EH (cell line): ENCODE measurements at places on chromosomes 6 and 20.
A peak's percentile ranks its signal among the peaks of the same experiment; 100 is the strongest.

- no peak for DNase-seq
Observed at GRCh38 chr6:127877231-127877630, 23.6 kb downstream of the THEMIS start.

DNA sequence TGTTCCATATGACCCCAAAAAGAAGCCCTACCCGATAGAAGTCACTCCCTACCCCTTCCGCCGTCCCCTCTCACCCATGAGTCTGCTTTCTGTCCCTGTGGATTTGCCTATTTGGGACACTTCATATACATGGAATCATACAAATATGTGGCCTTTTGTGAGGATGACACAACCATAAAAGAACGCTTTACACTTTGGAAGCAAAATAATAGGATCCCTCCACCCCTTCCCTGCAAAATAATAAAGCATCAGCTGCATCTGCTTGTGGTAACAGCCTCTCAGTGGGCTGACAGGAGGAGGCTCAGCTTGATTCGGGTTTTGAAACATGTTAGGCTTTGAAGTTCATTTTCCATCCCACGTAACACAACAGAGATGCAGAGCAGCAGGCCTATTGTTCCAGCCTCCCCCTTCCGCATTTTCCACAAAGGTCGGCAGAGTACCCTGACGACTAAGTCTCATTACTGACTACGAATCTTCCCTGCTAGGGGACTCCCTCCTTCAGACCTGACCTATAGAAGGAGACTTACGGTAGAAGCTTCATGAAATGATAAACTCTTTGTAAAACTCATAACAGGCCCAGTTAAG lies 99.1 kb downstream of the ALDH8A1 start:
- DNase-seq, result no peak

- DNase-seq, result no peak
Observed at GRCh38 chr6:106136845-106137244, 50.7 kb downstream of the PRDM1 start.

GRCh38 chr20:57655809-57656155 lies 35.6 kb upstream of the ZBP1 start:
- DNase-seq, result no peak

DNA sequence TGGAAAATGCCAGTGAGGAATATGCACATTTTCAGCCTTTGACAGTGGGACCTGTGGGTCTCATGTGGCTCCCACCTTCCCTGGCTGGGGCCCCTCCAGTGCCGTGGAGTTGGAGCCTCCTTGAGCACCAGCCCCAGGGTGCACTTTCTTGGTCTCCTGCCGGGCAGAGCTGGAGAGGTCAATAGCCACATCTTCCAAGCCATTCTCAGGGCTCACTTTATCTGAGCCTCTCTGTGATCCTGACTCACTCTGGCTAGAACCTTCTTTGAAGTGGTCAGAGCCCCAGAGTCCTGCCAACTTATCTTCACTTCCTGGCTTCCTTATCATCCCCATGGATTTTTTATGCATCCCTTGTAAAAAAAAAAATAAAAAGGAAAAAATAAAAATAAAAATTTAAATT lies 5.7 kb downstream of the VSX1 start:
- DNase-seq, result no peak

- DNase-seq, result peak; percentile 85
Observed at GRCh38 chr6:130778946-130779657, 48.1 kb upstream of the SMLR1 start.

GRCh38 chr6:40631744-40632143 lies 44.6 kb upstream of the LRFN2 start:
- no peak for DNase-seq

DNA sequence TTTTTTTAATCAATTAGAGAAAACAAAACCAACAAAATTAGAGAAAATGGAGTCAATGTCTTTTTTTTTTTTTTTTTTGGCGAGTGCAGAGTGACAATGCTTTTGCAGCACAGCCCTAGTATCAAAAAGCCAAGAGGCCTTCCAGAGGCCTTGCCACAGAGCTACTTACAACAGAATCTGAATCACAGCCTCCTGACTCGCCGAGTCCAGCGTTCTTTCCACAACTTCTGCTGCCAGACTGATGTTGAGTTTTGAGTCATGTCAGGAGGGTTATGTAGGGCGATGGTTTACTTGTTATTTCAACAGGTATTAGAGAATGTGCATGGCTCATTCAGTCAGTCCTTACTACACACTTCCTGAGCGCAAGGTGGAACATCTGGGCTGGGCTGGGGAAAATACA lies 88.6 kb downstream of the FNDC1 start:
- DNase-seq, result no peak

GRCh38 chr6:169014211-169015197 lies 239.1 kb downstream of the THBS2 start:
- no peak for DNase-seq

DNA sequence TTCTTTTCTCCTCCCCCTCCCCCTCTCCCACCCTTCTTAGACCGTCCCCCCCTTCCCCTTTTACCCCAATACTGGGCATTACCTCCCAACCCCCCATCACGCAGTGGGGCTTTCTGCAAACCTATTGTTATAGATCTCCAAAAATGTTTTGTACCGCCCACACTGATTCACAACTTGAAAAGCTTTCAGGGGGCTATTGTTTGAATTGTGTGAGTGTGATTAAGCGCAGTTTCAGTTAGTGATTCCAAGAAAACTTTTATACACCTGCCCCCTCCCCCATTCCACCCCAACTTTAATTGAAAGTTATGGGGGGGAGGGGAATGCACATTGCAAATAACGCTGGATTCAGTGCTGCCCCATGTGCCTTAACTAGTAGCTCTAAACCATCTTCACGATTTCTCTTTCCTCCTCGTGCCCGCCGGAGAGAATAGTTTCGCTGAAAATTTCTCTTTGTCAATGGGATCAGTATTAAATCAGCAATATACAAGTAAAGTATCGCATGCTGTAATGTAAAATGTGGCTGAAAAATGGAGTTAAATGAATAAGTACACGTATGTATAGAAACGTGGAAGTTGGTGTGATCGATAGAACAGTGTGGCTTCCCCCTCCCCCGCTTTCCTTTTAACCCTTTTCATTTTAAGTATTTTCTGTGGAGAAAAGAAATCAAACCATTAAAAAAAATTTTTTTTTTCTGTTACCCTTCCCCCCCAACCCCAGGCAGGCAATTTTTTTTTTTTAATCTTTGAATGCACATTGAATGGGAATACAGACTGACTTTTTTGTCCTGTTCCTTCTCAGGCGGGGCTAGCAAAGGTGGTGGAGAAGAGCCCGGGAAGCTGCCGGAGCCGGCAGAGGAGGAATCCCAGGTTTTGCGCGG lies 632 bp downstream of the LIN28B start:
- DNase-seq, result no peak

DNA sequence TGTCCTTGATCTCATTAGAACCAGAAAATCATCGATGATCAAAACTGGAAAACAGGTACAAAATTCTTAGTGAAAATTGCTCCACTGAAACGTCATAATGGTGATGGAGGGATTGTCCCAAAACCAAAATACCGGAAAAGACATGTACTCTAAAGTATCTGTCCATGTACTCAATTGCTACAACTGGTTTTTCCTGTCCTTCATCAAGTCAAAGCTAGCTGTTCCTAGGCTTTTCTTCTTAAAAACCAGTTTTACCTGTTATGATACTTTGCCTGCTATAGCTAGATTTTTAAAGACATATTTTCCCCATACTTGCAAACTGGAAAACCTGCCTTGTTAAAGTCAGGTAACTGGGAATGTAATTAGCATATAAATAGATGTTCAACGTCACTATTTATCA lies 50.5 kb upstream of the LRRC1 start:
- no peak for DNase-seq

DNA sequence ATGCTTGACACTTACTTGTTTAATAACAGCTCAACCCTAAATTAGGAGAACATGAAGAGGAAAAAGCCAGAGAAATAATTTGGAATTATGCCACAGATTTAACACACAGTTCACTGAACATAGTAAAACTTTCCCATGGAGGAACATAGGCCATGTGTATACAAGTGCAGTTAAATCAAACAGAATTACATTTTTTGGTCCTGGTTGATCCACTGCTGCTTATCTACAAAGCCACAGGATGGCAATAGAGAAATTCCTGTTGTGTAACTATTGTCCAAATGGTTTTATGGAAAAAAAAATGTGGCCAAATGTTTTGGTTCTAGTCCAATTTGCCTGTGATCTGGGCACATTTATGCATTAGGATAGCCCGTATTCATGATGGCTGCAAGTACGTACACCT lies 136.8 kb downstream of the ALDH8A1 start:
- peak; percentile 63 for DNase-seq

DNA sequence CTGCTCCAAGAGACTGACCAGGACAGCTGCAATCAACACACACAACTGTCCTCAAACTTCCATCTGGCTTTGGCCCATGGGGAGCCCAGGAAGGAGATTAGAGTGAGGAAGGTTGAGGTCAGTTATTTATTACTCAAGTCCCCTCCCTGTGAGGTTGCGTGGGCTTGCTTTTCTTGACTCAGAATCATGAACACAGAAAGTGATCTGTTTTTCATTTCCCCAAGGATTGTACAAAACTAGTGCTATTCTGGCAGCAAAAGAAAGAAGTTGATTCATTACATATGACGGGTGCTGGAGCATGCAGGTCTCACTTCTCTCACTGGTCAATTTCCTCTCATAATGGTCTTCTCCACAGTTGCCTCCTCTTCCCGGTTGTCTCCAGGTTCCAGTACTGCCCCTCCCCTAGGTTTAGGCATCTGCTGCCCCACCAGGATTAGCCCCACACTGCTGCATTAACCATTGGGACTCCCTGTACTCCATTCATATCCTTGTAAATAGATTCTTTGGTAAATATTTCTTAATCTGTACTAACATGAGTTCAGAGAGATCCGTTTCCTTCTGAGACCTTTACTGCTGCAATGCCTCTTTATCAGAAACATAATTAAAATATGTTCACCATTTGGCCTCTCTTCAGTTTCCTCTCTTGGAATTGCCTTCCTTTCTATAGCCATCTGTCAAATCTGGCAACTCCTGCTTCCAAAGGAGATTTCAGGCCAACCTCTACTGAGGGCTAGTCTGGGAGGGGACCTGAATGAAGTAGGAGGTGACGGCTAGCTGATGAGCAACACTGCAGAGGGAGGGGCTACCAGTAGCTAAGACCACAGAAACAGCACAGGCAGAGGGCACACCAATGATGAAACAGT lies 888.8 kb downstream of the QKI start:
- DNase-seq, result no peak

- peak; percentile 72 for DNase-seq
Observed at GRCh38 chr6:2688401-2689064, 62.2 kb downstream of the MYLK4 start.

- no peak for DNase-seq
Observed at GRCh38 chr6:49342410-49342809, 120.6 kb downstream of the MMUT start.

DNA sequence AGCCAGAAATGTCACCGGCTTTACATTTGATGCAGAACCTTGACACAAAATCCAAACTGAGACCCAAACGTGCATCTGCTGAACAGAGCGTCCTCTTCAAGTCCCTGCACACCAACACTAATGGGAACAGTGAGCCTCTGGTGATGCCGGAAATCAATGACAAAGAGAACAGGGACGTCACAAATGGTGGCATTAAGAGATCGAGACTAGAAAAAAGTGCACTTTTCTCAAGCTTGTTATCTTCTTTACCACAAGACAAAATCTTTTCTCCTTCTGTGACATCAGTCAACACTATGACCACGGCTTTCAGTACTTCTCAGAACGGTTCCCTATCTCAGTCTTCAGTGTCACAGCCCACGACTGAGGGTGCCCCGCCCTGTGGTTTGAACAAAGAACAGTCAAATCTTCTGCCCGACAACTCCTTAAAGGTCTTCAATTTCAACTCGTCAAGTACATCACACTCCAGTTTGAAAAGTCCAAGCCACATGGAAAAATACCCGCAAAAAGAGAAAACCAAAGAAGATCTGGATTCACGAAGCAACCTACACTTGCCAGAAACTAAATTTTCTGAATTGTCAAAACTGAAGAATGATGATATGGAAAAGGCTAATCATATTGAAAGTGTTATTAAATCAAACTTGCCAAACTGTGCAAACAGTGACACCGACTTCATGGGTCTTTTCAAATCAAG lies 108.4 kb downstream of the RTN4IP1 start:
- DNase-seq, result no peak

DNA sequence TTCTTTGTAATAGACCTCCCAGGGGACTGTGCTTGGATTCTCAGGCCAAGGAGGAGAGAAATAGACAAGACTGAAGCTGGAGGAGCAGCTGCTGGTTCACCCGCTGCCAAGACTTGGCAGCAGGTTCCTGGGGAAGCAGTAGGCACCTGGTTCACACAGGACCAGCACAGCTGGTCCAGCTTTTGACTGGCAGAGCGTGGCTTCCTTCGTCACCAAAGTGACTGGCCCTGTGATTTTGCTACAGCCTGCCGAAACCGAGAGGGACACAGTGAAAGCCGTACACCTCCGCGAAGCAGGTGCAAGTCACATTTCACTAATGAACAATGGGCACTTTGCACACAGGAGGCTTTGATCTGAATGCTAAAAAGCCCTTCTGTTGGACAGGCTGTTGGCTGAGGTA lies 199.0 kb downstream of the RNF144B start:
- no peak for DNase-seq
